ENCODE measurements at places on chromosomes 4 and X.

- no peak for DNase-seq
Observed at GRCh38 chr4:7806338-7807090, 133.1 kb downstream of the AFAP1 start.

DNA sequence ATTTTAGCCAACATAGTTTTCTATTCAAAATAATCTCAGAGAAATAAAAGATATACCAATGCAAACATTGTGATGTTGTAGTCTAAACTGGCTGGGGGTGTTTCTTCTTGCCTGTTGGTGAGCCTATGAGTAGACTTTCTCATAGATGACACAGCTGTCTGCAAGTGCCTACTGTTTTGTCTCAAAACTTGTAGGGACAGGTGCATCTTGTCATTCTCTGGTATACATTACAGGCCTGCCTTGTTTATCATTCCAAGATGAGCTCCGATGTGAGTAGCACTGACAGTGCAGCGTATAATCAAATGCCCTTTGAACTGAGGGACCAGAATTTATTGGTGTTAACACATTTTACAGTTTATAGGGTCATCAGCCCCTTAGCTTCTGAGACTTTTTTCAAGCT, 353.8 kb downstream of the PRDM5 start:
- no peak for DNase-seq

- DNase-seq, result no peak
Observed at GRCh38 chrX:136220540-136220939, 30.7 kb downstream of the MAP7D3 start.

DNA sequence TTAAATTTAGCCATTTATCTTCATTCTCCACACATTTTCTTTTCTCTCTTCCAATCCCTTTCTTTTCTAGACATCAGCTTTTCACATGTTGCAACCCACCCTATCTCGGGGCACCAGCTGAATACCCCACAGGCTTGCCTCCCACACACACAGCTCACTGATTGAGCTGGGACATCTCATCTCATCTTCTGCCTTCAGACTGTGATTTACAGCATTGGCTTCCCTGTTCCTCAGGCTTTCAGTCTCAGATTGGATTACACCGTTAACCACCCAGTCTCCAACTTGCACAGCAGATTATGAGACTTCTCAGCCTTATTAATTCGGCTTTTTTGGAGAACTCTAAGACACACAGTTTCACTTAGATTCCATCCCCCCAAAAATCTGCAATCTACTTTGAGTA, 93.7 kb downstream of the PRSS12 start:
- DNase-seq, result no peak

GRCh38 chrX:124194901-124195300, 137.6 kb upstream of the TEX13D start:
- no peak for DNase-seq

DNA sequence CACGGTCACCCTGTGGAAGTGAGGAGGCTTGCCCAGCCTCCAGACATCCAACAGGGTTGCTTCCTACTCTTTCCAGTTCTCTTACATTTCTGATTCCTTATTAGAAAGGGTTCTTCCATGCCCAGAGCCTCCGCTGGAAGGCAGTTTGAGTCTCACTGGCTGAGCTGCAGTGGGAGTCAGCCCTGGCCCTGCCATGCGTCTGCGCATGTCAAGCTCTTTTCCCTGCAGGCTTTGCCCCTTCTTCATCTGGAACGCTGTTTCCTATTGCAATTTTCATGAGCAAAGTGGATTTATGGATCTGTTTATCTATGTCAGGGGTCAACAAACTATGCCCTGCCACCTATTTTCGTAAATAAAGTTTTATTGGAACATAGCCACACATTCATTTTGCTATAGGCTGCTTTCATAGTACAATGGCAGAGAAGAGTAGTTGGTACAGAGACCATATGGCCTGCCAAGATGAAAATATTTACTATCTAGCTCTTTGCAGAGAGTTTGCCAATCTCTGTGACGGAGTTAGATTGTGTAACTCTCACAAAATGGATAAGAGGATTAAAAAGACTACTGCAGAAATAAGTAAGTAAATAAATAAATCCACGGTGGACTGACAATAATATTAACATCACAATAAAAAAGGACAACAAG, 3.9 kb upstream of the CHRNA9 start:
- no peak for DNase-seq

DNA sequence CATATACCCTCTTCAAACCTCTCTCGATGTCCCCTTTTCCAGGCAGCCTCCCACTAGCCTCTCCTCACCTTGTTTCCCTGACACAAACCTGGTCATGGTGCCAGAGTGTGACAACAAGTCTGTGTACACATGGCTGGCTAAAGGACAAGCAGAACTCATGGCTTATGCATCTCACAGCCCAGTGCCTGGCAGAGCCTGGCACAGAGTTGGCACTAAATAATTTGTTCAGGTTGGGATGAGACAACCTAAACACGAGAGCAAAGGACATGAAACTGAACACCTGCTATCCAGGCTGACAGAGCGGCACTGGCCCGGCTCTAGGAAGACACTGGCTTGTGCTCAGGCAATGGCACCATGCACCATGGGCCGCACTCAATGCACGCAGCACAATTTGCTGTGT, 48.2 kb upstream of the FGFBP2 start:
- no peak for DNase-seq

DNA sequence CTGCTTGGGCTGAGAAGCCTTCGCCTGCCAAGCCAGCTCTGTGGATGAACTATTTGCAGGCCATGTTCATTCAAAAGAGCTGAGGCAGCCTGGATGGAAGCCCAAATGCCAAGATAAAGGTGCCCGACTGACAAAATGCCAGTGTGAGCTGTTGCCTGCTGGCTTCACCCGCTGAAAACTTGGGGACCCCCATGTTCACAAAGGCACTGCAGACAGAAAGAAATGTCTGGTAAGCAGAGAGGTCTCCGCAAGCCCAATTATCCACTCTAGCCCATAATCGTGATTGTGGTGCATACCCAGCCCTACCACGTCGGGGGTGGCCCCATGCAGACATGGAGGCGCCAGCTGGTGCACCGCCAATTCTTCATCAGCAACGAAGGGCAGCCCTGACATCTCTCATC, 13.0 kb upstream of the SMIM20 start:
- DNase-seq, result no peak

DNA sequence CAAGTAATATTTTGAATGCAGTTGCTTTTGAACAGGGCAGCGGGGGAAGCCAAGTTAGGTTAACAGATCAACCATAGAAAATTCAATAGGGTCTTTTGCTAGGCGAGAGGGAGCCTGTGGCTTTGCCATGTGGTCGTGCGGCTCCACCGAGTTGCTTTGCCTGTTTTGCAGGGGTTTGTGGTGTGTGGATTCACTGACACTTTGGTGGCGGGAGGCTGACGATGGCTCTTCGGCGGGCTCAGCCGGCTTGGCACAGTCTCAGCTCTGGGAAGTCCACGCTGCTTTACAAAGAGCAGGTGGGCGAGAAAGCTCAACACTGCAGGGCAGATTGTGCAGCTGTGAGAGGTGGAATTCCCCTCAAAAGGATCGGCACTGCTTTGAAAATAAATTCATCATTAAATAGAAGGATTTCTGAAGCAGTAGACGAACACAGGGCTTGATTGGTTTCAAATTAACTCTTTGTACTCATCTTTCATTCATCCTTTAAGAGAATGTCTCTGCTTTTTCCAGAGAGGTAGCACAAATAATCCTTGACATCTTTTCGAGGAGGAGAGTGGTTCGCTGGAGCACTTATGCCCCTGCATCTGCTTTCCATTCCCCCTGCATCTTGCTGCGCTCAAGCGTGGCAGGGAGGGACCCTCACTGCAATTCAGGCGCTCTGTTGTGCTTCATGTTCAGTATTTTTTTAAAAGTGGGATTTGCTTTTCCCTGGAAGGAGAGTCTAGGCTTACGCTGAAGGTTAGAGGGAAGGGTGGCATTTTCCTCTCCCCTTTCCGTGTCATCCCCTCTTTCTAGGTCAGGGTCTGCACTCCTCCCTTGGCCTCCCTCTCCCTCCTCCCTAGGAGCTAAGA, 201.8 kb upstream of the LEF1 start:
- DNase-seq, result no peak

DNA sequence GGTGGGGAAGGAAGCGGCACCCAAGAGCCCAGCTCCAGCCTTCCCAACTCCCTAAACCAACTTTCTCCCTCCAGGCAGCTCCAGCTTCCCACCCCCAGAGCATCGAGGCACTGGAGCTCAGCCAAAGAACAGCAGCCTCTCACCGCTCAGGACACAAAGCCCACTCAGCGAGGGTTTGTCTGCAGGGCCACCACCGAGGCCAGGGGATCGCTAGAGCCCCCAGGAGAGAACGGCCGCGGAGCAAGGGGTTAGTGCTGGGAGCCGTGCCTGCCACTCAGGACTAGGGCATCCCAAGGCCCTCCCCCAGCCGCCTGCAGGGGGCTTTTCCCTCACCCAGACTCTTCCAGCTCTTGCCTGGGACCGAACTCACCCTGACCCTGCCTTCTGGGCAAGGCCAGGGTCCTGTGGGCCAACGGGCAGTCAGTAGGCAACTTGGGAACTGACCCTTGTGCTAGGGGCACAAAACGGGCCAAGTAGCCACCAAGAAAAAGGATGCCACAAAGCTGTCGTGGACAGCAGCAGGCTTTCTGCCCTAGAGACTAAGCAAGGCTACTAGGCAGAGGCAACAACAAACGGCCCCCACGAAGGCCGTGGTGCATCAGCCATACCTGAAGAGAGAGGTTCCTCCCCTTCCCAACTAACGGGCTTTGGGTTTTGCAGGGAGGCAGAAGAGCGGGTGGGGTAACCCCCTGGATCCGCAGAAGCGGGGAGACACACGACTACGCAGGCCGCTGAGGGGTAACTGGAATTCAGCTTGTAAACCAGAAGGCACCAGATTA, 2.3 kb downstream of the HCFC1 start:
- no peak for DNase-seq

- DNase-seq, result no peak
Observed at GRCh38 chr4:2036866-2037265, 22.3 kb upstream of the NAT8L start.

DNA sequence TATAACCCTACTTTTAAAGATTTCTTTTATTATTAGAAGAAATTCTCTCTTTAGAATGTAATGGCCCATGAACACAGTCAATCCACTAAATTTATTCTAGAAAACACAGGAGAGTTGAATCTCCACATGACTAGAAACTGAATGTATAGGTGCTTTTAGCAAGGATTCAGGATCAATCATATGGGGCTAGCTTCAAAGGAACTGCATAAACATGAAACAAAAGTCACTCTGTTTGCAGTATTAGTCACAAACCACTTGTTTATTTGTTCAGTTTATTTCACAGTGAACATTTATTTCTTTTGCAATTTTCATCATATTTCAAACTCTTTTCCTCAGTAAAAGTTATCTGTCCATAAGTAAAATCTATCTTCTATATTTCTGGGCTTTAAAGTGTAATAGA, 1604.6 kb downstream of the PCDH18 start:
- DNase-seq, result no peak

DNA sequence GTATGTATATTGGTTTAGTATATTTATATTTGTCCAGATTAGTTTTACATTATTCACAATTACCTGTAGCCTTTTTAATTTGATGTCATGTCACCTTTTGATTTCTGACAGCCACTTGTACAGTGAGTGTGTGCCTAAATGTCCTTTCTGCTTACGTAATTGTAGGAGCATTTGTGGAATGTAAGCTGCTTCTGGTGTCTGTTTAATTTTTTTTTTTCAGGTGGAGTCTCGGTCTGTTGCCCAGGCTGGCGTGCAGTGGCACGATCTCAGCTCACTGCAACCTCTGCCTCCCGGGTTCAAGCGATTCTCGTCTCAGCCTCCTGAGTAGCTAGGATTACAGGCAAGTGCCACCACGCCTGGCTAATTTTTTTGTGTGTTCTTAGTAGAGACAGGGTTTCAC, 91.2 kb upstream of the XAGE2 start:
- no peak for DNase-seq

DNA sequence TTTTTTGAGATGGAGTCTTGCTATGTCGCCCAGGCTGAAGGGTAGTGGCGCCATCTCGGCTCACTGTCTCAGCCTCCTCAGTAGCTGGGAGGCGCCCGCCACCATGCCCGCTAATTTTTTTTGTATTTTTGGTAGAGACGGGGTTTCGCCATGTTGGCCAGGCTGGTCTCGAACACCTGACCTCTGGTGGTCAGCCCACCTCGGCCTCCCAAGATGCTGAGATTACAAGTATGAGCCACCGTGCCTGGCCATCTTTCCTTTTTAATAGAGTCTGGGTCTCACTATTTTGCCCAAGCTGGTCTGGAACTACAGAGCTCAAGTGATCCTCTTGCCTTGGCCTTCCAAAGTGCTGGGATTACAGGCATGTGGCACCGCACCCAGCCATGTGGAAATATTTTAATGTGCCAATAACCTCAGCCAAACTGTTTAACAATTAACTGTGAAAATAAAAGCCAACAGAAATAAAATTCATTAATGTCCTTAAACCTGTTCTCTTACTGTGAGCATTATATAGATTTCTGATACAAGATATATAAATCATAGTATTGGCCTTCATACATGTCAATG, 16.3 kb downstream of the PDS5A start:
- no peak for DNase-seq

DNA sequence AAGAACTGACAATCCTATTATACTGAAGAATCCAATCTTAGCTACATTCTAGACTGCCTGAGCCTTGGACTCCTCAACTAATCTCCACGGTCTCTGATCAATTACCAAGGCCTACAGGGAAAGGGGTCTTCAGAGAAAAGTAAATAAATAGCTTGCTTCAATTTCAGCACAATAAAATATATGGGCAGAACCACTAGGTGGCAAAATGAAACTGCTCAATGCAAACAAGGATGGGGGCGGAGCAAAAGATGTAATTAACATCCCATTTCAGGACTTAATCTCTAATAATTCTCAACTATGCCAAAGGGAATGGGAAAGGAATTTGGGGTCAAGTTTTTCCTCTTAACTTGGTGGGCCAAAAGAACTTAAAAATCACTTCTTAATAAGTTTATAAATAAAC, 78.4 kb upstream of the MAP3K15 start:
- no peak for DNase-seq

DNA sequence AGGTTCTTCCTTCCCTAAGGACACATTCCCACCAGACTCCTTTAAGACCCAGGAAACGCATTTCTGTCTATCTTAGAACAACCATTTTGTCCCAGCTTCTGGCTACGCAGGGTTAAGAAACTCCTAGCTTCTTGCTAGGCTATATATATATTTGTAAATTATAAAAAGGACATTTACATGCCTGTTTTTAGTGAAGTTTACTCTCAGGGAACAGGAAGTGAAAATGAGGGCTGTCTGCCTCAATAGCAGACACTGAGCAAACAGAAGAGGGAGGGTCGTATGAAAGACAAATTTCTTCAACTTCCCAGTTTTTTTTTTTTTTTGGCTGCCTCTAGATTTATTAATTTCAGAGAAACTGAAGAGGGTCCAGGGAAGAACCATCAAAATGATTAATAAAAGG, 9.3 kb upstream of the FRMPD3 start:
- no peak for DNase-seq
